ENCODE measurements at places on chromosomes 13 and 19.

DNA sequence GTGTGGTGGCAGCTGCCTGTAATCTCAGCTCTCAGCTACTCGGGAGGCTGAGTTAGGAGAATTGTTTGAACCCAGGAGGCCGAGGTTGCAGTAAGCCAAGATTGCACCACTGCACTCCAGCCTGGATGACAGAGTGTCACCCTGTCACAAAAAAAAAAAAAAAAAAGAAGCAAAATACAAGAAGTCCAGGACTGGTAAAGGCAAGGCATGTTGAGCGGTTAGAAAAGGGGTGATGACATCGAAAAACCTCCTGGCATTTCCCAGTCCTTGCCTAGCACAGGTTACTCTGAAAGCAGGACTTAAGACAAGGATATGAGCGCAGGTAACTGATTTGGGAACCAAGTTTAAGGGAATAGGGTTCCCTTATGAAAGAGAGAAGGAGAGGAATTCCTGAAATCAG lies 2.5 kb upstream of the LILRB4 start:
- DNase-seq, result no peak

DNA sequence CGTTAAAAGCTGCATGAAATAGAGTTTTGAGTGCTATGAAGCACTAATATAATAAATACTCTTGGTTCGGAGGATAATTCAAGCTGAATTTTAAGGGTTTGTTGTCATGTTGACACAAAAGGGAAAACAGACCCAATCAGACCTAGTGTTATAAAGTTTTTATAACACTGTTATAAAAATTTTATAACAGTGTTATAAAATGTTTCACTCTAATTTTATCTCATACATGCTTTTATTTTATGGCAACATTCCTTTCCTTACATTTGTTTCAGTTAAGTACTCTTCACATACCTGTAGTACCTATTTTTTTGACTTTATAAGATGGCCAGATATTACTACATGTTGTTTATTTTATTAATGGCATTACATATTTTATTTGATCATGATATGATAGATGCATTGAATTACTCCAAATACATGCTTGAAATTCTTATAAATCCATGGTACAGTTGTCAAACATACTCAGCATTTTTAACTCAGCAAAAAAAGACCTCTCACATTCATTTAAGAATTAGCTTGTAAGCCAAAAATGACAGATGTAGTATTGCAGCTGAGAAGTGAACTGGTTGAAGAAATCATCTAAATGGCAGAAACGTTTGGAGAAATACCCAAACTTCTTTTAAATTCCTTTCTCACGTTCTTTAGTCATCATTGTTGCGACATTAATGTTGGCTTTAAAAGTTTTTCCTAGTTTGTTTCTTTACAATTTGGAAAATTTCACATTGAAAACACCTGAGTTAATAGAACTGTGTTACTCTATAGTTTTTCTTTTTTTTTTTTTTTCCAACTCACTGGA lies 104.5 kb downstream of the PIBF1 start:
- peak; percentile 29 for DNase-seq

DNA sequence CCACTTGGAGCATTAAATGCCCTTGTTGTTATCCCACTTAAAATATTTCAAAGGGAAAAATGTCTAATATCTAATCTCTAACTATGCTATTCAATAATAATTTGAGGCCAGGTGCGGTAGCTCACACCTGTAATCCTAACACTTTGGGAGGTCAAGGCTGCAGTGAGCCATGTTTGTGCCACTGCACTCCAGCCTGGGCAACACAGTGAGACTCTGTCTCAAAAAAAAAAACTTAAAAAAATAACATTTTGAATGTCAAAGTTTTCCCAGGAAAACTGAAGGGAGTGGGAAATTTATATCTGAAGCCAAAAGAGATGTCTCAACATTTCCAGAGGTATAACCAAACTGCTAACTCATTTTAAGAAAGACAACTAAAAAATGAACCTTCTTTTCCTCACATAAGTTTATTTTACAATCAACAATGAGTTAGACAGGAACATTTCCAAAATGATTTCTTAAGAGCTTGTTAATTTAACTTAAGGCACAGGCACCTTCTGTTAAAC lies 47.9 kb downstream of the CAB39L start:
- no peak for DNase-seq

GRCh38 chr13:98298599-98298998 lies 121.5 kb upstream of the RNF113B start:
- no peak for DNase-seq

DNA sequence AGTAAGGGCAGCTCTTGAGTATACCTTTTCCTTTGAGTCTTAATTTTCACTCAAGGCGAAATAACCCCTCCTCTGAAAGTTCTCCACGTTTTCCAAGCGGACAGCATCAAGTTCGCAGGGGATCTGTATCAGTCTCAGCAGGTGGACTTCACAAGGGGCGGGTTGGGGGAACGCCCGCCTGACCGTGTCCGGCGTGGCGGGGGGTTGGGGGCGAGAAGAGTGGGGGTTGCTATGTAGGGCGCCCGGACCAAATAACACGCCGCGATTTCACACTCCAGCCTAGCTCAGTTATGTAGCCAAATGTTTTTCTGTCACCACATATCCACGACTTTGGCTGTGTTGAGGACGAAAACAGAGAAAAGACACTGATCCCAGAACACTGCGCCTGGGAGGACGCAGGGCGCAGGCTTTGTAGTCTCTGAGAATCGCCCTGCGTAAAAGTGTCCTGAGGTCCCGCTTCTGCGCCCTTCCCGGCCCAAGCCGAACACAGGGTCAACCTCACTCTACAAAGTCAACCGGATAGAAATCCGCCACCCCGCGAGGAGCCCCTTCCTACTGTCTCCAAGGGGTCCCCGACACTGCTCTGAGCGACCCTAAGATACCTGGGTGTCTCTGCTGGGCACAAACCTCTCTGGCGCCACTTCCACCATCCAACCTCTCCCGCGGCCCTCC lies 524 bp downstream of the RUBCNL start:
- DNase-seq, result no peak

DNA sequence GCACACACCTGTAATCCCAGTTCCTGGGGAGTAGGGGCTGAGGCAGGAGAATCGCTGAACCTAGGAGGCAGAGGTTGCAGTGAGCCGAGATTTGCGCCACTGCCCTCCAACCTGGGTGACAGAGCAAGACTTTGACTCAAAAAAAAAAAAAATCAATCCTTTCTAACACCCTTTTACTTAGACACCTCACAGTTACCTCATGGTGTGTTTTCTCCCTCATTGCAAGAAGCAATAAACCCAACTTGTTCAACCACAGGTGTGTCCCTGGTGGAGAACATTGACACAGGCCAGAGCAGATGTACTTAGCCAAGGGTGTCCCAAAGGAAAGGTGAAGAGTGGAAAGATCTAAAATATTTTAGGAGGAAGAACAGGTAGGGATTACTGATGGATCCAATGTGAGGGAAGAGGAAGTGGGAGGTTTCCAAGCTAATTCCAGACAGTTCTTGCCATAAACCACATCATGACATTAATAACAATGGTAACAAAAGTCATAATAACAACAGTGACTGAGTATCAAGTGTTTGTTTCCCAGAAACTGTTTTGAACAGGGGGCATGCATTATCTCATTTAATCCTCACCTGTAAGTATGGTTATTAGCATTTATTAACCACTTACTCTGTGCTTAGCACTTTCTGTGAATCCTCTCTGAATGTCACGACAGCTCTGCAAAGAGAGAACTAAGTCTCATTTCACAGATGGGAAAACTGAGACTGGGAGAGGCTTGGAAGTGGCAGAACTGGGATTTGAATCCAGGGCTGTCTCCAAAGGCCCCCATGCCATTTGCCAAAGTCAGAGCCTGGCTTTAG lies 3.1 kb upstream of the LYPD3 start:
- no peak for DNase-seq

- DNase-seq, result peak; percentile 17
Measured at GRCh38 chr13:38166116-38166515, 183.5 kb upstream of the UFM1 start.

GRCh38 chr13:81171065-81171647 lies 830.2 kb upstream of the SPRY2 start:
- no peak for DNase-seq

GRCh38 chr13:97019236-97019635 lies 25.0 kb upstream of the OXGR1 start:
- no peak for DNase-seq

- DNase-seq, result no peak
Measured at GRCh38 chr13:51856027-51856736, 5.6 kb upstream of the CCDC70 start.

GRCh38 chr13:30125422-30126073 lies 181.8 kb downstream of the KATNAL1 start:
- peak; percentile 84 for DNase-seq

DNA sequence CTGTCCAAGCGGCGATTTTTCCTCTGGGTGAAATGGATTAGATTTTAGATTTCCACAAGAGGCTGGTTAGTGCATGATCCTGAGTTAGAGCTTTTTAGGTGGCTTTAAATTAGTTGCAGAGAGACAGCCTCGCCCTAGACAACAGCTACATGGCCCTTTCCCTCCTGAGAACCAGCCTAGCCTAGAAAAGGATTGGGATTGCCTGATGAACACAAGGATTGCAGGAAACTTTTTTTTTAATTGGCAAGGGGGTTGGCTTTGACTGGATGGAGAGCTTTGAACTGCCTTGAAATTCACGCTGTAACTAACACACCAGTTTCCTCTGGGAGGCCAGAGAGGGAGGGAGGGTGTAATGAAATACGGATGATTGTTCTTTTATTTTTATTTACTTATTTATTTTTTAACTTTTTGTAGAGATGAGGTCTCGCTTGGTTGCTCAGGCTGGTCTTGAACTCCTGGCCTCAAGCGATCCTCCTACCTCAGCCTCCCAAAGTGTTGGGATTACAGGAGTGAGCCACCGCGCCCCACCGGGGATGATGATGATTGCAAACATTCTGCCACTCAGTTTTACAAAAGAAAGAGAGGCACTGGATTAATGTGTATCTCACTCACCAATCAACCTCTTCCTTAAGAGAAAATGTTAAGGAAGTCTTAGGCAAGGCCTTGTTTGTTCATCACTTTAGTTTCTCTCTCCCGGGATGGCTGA lies 1.9 kb downstream of the LDLR start:
- DNase-seq, result no peak

- DNase-seq, result no peak
Measured at GRCh38 chr13:43014162-43014561, 9.2 kb upstream of the DNAJC15 start.

DNA sequence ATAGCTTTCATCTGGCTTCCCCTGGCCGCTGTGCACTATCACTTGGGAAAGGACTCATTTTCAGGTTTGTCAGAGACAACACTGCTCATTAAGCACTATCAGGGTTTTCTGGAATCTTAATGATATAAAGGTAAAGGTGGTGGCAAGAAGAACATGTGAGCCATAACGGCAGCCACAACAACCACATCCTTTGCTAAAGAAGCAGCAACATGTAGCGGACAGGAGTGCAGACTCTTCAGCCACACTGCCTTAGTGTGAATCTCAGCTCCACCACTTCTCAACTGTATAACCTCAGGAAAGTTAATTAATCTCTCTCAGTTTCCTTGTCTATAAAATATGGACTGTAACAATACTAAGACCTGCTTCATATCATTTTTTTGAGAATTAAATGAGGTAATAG lies 24.1 kb upstream of the MIR17HG start:
- DNase-seq, result no peak

All from GM04503 (cell line).